Fibroblast of upper back skin (primary cell): ENCODE measurements at places on chromosomes 11 and 22.

GRCh38 chr22:37893583-37893983 is 12.5 kb upstream of the MICALL1 start:
- DNase-seq, result no peak

GRCh38 chr11:45320371-45320770 is 34.2 kb upstream of the SYT13 start:
- DNase-seq, result no peak

- peak; percentile 71 for DNase-seq
These were observed 6.8 kb upstream of the TPBGL start for GRCh38 chr11:75233754-75234172.

DNA sequence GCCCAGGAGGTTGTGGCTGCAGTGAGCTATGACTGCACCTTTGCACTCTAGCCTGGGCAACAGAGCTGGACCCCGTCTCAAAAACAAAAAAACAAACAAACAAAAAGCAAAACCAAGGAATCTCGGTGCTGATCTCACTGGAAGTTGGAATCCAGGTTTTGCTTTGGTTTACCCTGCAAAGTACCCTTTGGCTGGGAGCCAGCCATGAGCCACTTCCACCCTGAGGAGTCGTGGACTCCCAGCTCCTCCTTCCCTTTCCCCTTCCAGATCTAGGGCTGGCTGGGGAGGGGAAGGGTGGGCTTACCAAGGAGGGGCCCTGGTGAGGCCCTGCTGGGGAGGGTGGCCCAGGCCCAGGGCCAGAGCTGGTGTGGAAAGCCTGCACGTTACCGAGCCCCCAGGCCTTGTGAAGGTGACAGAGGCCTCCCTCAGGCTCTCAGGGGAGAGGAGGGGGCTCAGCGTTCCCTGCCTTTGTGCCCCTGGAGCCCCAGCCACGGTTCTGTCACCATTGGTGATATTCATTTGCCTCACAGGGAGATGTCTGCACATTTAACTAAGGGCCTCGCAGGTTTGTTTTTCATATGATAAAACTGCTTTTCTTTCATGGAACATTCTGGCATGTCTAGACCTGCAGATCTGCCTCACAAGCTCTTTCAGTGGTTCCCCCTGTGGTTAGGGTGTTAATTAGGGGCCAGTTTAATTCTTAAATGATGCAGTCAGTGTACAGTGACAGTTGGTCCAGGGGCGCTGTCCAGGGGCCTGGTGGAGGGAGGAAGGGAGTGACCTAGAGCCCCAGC is 29.0 kb downstream of the FBLN1 start:
- no peak for DNase-seq

DNA sequence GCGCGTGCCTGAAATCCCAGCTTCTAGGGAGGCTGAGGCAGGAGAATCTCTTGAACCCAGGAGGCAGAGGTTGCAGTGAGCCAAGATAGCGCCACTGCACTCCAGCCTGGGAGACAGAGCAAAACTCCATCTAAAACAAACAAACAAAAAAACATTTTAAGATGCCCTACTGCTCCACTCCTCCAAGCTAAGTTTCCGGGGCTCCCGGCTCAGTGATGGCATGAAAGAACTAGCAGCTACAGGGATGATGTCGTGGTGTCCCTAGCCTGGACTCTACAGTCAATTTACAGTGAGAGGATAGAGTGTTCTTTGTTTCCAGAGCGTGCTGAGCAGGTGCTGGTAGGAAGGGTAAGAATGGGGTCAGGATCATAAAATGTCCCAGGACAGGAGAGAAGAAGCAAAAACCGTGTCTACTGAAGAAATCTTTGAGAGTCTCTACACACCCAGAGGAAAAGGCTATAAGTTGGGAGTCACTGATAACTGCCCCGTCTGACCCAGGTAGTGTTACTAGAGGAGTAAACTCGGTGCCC is 1.2 kb upstream of the ZBTB3 start:
- no peak for DNase-seq

DNA sequence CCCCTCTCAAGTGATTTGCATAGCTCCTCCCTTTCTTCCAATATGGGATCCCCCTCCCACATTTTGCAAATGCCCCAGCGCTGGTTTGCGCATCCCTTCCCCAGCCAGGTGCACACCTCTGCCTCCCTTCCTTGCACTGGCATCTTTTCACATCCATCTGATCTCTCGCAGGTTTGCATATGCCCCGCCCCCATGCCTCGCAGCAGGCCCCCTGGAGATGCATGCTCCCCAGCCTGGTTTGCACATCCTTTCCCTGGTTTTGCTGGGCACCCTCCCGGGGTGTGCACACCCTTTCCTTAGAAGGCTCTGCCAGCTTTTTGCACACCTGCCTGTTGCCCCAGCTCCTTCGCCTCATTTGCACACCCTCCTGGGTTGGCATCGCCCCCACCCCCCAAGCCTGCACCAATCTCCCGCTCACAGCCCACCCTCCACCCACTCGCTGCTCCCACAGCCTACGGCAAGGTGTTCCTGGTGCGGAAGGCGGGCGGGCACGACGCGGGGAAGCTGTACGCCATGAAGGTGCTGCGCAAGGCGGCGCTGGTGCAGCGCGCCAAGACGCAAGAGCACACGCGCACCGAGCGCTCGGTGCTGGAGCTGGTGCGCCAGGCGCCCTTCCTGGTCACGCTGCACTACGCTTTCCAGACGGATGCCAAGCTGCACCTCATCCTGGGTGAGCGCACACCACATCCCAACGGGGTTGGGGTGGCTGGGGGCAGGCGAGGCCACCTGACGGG is 917 bp downstream of the RPS6KA4 start:
- DNase-seq, result no peak

DNA sequence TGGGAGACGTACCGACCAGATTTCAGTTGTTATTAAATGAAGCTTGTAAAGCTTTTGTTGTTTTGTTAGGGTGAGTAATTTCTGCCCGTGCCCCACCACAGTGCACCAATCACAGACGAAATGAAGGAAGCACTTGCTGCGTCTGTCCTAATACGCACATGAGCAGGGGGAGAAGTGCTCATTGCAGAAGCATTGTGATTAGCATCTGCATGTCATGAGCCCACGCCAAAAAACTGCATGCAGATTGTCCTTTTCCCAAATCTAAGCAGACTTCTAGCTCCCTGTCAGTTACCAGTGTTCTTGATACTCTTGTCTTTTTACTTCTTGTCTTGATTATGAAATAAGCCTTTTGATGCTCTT is 15.5 kb downstream of the RBX1 start:
- DNase-seq, result no peak

- no peak for DNase-seq
These were observed 38.6 kb downstream of the MMP7 start for GRCh38 chr11:102491969-102492368.

- no peak for DNase-seq
These were observed 1.2 kb upstream of the PLA2G3 start for GRCh38 chr22:31141551-31141950.

DNA sequence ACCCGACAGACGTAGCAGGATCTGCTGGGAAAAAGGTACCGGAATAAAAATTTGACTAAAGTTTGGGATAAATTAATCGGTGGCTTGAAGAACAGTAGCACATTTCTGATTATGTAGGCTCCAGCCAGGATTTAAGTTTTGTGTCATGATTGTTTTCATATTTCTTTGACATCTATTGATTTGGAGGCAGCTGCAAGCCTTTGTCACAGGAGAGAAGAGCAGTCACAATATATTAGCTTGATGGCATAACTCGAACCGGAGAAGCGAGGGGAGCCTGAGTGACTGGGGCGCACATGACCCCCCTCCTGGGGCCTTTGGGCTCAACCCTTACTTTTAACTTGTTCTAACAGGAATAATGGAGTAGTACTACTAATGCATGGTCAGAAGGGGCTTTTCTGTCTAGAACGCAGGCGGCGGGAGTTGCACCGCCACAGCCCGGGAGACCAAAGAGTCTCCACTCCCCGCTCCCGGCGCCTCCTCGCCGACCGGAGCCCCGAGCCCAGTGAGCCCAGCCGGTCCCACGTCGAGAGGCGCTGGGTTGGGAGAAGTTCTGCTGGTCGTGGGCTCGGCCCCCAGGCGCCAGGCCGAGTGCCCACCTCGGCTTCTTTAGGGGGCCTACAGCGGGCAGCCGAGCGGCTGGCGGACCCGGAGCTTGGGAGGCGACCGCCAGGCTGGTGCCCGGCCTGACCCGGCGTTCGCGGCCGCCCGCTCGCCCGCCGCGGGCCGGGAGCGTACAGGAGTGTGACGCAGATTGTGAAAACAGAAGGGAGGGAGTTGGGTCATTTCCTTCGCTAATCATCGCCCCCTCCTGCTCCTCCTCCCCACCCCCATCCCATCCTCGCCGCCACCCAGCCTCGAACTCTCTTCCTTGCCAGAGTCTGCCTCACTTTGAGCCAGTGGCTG is 15.7 kb upstream of the PAX6 start:
- no peak for DNase-seq

DNA sequence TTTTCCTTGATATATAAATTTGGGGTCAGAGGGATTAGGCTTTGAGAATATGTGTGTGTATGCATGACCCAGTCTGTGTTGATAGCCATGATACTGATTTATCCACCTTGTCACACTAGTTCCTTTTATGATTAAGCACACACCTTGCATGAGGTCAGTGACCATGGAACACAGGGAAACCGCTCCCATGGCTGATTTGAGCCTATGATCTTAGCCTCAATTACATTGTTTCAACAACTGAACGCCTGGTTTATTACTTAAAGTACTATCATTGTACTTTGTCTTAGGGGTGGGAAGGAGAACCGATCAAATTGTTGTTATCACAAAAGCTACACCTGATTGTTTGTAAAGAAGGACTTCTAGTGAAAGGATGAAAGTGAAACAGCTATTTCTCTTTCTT is 70.7 kb downstream of the ARFGAP2 start:
- DNase-seq, result no peak

DNA sequence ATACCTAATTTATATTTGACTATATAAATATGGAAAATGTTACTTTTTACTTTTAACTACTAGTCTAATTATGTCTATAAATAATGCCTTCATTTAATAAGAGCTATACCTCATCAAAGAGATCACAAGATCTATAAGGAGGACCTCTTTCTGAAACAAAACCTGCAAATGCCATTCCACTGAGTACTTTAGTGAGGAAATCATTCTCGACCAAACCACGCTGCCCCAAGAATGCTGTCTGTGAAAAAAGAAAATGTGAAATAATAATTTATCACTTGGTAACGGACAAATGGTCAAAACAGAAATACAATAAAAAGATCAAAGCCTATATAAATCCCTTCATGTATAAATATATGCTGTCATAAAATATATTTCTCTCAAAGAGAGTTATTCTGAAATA is 301.7 kb downstream of the SBF2 start:
- DNase-seq, result peak; percentile 64

DNA sequence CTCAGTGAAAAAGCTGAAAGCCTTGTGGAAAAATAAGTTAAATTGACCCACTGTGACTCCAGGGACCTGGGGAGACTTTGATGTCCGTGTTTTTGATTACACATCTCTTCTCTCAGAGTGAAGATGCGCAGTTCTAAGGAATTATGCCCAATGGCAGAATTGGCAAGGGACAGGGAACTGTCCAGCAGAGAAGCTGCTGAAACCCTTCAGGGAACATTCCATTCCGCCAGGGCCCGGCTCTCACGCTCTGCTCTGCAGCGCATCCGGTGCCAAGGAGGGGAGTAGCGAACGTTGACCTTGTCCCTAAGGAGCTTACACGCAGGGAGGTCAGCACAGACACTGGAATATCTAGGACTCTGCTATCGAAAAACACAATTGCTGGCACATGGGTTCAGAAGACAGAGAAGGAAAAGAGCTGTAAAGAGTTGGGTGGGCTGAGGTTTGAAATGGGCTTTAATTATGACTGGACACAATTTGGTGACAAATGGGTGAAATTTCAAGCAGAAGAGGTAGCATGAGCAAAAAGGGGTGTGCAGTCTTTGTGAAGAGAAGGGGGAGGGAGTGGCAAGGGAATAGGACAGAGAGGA is 64.5 kb upstream of the B3GAT1 start:
- DNase-seq, result no peak

- no peak for DNase-seq
These were observed 28.3 kb upstream of the MS4A6A start for GRCh38 chr11:60211206-60211605.

GRCh38 chr11:3000032-3000961 is 8.2 kb upstream of the NAP1L4 start:
- peak; percentile 36 for DNase-seq

GRCh38 chr11:13111813-13112130 is 102.7 kb downstream of the RASSF10 start:
- DNase-seq, result no peak

DNA sequence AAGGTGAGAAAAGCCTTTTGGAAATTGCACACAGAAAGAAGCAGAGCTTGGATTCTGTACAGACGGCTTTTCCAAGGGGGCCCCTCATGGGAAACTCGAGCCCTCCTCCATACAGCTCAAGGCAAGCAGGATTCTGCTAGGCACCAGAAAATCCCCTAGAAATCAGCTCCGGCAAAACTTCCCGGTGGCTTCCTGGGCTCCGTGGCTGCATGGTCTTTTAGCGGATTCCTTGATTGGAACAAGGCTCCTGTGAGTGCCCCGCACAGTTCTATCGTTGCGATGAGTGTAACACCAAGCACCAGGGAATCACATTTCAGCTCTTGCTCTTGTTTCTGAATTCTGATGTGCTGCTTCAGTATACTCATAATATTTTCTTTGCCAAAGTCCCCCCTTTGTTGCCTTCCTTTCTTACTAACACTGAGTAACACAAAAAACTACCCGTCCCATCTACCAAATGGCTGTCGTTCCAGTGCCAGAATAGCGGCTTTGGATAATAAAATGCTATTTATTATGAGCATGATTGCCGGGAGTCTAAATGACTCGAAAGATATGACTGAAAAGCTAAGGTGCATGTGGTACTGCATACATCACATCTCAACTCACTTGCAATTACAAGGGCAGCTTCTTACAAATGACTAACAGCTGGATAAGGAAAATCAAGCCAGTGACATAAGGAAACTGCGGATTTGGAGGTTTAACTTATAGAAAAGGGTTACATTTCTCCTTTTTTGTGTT is 494.1 kb downstream of the DLG2 start:
- DNase-seq, result peak; percentile 23

DNA sequence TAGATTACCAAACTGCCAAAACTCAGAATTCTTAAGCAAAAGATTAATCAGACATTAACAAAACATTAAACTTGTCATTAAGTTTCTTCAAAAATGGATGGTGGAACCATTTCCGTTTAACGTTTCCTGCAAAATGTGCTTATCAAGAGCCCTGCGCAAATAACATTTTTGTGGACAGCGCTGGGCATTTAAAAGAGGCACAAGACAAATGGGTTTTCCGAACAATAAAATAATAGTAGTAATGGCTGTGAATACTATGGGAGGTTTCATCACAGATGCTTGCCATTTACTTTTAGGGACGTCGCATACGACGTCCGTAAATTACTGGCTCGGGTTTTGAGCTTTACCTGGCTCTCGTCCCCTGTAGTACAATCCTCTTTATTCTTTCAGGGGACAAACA is 1.1 kb downstream of the NPAT start:
- no peak for DNase-seq
